Bone marrow (tissue), 2 donors: ENCODE measurements at places on chromosomes 6 and 20.

- no peak for DNase-seq
Observed at GRCh38 chr6:25635886-25636317, 16.1 kb upstream of the SCGN start.

DNA sequence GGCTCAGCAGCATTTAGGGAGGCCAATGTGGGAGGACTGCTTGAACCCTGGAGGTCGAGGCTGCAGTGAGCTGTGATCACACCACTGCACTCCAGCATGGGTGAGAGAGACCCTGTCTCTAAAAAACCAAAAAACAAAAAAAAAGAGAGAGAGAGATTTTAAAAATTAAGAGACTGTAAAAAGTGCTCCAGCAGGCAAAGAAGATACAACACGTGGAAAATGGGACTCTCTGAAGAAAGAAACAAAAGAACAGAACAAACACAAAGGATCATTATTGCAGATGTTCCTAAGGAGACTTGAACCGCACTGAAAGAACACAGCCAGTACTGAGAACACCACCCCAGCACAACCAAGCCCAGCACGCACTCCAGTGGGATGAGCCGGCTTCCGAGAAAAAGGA, 74.2 kb downstream of the TAF4 start:
- no peak for DNase-seq

- DNase-seq: no peak
Observed at GRCh38 chr6:162581988-162582780, 145.4 kb downstream of the PRKN start.

DNA sequence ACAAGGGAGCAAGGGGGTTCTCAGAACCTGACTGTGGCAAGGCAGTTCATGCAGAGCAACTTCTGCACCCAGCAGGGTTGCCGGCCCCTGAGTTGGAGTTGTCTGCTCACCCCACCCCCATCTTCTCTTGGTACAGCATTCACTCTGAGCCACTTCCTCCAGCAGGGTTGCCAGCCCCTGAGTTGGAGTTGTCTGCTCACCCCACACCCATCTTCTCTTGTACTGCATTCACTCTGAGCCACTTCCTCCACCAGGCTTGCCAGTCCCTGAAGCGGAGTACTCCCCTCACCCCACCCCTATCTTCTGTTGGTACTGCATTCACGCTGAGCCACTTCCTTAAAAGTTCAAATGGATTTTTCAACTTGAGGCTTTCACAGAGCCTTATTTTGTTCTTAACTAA, 79.7 kb upstream of the SYNDIG1 start:
- DNase-seq: no peak

- DNase-seq: no peak
Observed at GRCh38 chr6:153045271-153045670, 42.8 kb upstream of the MTRF1L start.
